ENCODE measurements at places on chromosomes 13 and 19.
A peak's percentile ranks its signal among the peaks of the same experiment; 100 is the strongest.

GRCh38 chr19:38268539-38268938 lies 4.2 kb downstream of the SPINT2 start:
- DNase-seq = no peak

DNA sequence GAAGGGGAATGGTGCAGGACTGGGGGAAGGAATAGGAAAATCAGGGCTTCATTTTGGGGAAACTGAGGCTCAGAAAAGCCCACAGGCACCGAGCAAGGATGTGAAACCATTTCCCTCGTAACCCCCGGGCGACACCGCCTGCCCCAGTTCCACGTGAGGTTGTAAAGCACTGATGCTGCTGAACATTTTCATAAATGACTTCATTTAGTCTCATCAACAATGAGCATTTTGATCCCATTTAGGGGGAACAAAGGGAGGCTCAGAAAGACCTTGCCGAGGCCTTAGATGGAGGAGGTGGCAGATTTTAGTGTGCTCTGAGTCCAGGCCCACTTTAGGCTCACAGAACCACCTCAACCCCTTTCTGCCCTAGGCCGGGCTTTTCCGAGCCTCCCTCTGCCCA lies 20.5 kb upstream of the FBXO27 start:
- DNase-seq = no peak

GRCh38 chr13:81493144-81493543 lies 1152.2 kb upstream of the SPRY2 start:
- DNase-seq = no peak

GRCh38 chr19:13214036-13214730 lies 64.0 kb downstream of the IER2 start:
- DNase-seq = no peak

- no peak for DNase-seq
These were observed 223.2 kb upstream of the PCDH17 start for GRCh38 chr13:57408312-57408711.

DNA sequence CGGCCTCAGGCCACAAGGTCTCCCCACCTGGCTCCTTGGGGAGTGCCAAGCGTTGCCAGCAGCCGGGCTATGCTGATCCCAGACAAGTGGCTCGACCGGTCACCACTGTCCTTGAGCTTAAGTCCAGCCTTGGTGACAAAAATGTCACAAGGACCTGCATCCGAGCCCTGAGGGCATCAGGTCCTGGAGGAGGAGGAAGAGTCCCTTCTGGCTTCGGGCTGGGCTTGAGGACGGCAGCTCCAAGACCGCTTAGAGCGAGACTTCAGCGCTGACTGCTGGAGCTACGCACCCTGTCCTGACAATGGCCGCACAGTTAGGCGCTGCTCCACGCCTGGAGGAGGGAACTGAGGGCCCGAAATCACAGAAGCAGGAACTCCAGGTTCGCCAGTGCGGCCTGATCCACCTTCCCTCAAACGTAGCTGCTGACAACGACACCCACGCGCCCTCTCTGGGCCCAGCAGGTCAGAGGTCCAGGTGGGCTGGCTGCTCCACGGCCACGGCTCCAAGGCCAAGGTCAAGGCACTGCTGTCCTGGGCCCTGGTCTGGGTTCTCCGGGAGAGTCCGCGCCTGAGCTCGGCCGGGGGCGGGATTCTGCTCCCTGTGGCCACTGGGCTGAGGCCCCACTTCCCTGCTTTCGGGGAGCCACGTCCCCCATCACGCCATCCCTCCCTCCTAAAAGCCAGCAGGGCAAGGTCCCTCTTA lies 7.0 kb downstream of the SBNO2 start:
- peak; percentile 65 for DNase-seq

DNA sequence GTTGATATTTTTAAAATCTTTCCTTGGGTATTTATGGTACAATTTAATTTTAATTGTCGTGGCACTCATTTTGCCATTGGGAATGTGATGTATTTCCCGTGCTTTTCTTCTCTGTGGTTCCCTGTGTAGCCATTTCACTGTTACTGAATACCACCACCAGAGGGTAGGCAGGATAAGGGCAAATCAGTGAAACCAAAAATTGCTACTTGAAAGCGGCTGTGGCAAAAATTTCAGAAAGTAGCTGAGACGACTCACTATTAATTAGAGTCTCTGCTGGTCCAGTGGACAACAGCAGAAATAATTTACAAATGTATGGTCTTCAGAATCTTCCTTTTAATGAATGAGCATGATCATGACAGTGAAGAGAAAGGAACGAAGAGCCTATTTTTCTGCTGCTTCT lies 34.4 kb upstream of the MIR17HG start:
- no peak for DNase-seq

DNA sequence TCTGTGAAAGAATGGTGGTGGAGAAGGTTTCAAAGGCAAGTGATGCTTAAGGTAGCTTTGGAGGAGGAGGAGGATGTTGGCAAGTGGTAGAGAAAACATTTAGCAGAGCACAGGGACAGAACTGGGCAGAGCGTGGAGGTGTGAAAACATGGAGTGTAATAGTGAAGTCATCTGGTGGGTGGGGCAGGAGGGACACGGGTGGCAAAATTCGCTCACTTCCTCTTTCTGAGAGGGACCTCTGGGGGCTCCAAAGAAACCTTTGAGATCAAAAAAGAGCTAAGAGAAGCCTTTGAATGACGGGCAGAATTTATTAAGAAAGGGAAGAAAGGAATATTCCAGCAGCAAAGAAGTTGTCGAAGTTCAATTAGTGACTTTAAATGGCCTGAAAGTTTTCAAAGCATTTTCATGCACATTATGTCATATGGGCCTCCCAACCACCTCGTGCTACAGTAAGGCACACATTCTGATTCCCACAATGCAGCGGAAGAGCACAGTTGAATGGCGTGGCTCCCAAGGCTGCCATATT lies 82.8 kb downstream of the STARD13 start:
- no peak for DNase-seq
